Nephron progenitor cell (in vitro differentiated cells): ENCODE measurements at places on chromosomes 1 and 21.

DNA sequence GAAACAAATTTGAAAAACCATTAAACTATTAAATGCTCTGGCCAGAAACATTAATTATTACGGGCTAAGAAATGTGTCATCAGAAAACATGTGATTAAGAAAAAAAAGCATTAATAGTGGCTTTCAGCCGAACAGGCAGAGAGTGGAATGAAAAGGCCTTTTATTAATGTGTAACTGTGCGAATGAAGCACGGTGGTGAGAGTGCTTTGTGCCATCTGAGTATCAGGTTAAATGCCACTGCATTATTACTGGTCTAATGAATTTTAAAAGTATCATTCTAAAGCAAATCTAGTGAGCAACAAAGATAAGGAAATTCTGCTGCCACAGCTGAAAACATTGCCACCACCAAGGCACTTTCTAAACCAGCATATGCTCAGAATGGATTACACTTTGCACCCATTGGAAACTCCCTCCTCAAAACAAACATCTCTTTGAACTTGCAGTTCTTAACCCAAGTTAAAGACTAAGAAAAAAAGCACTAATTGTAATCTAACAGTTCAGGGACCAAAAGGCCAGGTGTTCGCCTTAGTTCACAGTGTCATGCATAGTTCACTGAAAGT is 30.0 kb upstream of the SSX2IP start:
- no peak for DNase-seq

DNA sequence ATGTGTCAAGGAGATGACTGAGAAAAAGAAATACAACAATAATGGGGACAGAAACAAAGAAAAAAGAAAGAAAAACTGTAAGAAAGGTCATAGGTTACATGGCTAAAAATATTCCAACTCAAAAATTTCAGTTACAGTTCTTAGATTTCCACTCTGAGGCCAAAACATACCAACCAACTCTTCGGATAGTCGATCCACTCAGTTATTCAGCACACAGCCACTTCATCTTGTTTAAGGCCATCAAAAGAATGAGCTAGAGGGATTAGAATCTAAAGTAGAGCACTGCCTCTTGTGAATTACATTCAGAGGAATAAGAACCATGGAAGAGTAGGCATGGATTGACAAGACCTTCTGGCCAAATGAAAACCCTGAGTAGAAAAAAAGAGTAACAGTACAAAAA is 277.0 kb downstream of the MRPL39 start:
- no peak for DNase-seq

- DNase-seq: no peak
Measured at GRCh38 chr1:10529091-10529490, 54.3 kb downstream of the PEX14 start.

DNA sequence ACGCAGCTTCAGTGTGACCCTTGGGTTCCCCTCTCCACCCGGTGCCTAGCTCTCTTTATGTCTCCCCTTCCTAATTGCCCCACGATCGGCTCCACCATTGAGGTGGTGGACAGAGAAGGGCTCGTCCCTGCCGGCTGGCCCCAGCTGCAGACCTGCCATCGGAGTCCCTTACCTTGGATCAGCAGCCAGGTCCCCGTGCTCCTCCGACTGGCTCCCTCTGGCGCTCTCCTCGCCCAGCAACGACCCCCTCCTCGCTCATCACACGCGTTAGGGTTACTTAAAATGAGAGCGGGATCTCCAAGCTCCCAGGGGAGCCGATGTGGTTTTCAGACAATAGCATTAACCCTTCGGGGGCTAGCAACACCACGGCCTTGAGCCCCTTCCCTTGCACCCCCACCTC is 8.1 kb upstream of the ETV3L start:
- DNase-seq: no peak

DNA sequence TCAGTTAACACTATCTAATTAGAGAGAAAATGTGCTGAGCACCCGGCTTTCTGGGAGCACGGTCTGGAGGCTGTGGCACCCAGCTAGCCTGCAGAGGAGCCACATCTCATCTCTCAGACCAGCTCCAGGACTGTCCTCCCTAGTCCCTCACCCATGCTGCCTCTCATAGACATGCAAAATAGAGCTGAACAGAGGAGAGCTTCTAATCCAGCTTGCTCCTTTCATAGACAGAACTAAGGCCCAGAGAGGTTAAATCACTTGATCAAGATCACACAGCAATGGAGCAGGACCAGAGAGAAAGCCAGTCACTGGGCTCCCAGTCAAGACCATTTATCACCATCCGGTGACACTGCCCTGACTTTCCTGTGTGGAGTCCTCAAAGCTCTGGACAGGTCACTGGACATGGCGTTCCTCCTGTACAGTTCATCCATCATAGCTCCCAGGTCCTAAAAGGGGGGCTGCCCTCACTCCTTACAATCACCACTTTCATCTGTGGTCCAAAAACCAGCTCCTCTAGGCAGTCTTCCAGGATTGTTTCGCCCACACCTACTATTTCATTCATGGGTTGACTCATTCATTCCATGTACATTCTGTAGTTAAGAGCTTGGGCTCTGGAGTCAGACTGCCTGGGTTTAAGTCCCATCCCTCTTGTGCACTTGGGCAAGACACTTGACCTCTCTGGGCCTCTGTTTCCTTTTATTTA is 8.8 kb upstream of the CAMK2N1 start:
- DNase-seq: no peak

- no peak for DNase-seq
Measured at GRCh38 chr1:244217711-244218110, 166.6 kb downstream of the ZBTB18 start.

- DNase-seq: no peak
Measured at GRCh38 chr1:154837034-154837671, 32.9 kb downstream of the KCNN3 start.

DNA sequence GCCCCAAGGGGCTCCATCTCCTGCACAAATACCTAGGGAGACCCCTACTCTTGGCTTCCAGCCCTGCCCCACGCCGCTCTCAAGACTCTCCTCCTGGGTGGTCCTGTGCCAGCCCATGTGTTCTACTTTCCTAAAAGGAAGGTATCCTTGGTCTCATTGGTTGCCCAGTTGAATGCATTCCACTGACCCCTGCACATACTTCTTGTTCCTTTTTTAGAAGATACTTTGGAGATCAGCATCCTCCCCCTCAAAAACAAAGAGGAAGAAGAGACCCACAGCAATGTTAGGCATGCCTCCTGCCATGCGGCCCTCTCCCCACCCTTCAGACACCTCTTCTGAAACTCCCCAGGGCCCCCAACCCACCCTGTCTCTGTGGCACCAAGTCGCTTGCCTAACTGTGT is 4.1 kb downstream of the SLAMF9 start:
- DNase-seq: no peak

DNA sequence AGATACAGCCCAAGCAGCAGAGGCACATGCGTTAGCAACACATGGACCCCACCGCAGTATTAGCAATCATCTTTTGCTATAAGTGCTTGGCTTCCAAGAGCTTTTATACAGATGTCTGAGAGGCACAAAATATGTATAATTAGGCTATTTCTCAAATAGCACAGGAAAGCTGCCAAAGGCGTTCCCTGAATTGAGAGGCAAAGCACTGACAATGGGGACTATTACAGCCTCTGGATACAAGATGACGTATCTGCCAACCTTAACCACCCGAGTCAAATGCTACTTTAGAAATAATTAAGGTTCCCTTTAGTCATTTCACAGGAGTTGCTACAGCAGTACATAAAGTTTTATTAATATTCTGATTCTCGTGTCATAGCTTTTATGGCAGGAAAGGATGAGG is 6.4 kb downstream of the STMN1 start:
- DNase-seq: no peak

- no peak for DNase-seq
Measured at GRCh38 chr21:29737186-29737585, 202.6 kb downstream of the GRIK1 start.

DNA sequence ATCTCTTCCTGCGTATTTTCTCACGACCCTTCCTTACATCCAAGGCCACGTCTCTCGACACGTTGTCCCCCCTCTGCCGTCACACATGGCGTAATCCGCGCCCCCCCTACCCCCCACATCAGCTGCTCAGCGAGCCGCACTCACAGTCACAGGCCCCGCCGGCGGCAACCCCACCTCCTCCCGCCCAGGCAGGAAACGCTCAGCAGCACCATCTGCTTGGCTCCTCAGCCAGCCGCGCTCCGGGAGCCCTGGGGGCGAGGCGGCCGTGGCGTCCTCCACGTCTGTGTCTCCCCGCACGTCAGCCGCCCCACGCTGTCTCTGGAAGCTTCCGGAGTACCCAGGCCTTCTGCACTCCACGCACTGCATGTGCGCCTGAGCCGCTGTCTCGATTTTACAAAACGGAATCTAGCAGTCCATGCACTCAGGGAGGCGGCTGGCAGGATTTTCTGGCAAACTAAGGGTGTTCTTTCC is 64.6 kb downstream of the SIK1 start:
- DNase-seq: peak; percentile 64

DNA sequence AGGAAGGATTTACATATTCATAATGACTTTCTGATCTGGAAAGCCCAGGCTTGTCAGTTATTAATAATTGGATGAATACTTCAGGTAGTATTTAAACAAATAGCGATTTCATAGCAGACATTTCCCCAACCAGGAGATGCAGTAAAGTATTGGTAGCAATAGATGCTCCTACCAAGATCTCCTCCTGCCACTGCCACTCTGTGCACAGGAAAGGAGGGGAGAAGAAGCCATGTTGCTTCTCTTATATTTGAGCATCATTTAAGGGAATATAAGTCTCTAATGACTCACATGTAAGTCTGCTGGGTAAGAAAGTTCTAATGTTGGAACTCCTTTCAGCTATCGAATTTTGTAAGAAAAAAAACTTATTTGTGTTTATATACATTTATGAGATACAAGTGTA is 420 bp upstream of the IFI16 start:
- no peak for DNase-seq

DNA sequence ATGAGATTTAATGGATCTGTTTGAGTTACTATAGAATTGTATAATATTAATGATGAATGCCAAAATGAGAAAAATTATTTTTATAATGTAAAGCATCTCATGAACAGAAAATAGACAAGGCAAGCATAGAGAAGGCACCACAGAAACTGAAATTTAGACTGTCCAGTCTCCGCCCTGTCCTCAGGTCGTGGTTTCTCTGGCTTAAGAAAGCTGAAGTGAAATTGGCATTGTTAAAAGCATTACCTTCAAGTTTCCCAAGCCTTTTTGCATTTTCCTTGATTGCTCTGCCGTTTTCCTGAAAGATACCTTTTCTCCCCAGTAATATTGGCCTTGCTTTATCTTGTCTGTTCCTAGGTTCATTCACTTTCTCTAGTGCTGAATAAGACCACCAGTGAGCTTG is 58.0 kb downstream of the VPS13D start:
- DNase-seq: no peak

DNA sequence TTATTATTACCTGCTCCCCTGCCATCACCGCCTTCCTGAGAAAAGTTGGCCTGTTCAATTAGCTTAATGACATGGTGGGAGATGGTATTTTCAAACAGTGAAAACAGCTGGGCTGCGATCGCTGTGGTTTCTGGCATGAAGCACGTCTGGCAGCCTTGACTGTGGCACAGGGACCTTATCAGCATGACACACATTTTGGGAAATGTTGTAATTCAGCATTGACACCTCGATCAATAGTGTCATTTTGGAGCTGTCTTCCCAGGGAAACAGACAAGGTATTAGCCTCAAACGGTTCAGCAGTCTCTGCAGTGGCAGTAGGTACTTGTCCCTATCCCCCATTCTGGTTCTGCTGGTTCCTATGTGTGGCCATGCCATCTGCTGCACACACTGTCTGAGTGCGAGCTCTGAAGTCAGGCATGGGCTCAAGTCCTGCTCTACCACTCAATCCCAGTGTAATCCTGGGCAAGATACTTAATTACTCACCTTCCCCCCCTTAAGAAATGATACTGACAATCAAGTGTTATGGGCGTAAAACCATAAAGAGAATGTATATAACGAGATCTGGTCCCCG is 154.5 kb upstream of the KCND3 start:
- no peak for DNase-seq

GRCh38 chr21:17462276-17462981 is 50.4 kb upstream of the CXADR start:
- no peak for DNase-seq

- no peak for DNase-seq
Measured at GRCh38 chr1:47830641-47831333, 166.4 kb downstream of the TRABD2B start.

DNA sequence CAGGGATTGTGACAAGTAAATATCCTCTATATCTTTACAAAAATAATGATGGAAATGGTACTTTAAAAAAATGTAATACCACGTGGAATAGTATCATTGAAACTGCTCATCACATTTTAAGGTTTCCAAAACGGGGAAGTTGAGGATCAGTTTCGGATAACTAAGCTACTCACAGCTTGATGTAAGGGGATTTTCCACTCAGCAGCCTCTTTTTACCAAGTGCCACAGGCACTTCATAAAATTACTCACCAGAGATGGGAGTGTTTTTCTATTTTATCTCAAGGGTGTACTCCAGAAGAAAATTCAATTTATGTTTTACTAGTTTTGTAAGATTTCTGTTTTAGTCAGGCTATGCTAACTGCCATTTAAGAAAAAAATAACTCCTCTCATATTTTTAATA is 91.7 kb downstream of the TPR start:
- DNase-seq: no peak

DNA sequence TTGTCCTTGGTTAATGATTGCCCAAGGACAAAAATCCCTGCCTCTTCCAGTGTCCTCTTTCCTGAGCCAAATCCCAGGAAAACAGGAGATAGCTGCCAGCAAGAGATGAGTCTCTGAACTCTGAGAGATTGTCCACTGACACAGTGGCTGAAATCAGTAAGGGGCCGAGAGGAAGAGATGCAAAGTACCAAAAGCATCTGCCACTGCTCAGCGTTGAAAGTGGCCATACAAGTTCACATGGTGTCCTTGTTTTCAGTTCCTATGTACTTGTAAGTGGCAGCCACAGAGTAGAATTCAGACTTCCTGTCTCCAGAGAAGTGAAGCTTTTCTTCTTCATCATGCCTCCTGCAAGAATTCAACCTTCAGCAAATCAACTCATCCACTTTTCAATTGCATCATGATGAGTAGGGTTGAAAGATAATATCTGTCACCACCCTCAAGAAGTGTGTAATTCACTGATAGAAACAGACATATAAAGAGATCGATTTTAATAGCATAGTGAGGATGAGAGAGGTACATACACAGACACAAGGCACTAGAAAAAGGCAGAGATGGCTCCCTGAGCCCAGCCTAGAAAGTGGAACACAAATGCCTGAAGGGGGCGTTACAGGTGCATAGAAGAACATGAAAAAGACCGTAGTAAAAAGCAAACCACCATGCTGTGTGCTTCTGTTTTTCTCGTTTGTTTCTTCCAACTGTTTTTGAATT is 185.8 kb downstream of the MRPL39 start:
- DNase-seq: peak; percentile 20

DNA sequence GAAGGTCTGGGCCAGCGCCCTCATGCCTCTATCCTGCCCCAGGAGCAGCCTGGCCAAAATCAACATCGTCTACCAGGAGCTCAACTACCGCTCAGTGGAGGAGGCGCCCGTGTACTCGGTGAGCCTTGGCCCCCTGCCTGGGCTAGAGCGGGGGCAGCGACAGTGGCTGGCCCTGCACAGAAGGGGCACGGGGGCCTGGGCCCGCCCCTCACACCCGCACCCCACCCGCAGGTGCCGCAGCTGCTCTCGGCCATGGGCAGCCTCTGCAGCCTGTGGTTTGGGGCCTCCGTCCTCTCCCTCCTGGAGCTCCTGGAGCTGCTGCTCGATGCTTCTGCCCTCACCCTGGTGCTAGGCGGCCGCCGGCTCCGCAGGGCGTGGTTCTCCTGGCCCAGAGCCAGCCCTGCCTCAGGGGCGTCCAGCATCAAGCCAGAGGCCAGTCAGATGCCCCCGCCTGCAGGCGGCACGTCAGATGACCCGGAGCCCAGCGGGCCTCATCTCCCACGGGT is 10.8 kb downstream of the SCNN1D start:
- DNase-seq: no peak

GRCh38 chr1:113136476-113136875 is 63.5 kb downstream of the LRIG2 start:
- DNase-seq: no peak

- no peak for DNase-seq
Measured at GRCh38 chr1:7108251-7108650, 323.0 kb downstream of the CAMTA1 start.
